Activated CD4-positive, alpha-beta T cell treated with anti-CD3 and anti-CD28 coated beads, Interleukin-2, Interleukin-4, amounts not matched to agents 100 ng/mL and 50 ng/mL, durations not matched to agents 16 hours and 8 hours (primary cell): ENCODE measurements at places on chromosomes 3 and 15.

DNA sequence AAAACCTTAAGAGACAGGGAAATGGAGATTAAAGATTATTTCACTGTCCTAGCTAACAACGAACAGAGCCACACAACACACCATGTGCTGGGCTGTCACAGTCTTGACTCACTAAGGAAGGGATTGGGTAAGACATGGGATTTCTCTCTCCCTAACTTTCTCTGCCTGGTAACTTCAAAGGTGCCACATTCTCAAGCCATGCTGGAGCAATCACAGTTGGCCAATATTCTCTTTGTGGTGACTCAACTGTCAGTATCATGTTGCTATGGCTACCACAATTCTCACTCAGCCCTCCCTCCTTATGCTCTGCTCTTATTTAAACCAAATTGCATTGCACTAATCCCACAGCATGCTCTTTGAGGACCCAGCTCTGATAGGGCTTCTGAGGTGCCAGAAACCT, 74.0 kb downstream of the OXNAD1 start:
- DNase-seq, result peak; percentile 48

DNA sequence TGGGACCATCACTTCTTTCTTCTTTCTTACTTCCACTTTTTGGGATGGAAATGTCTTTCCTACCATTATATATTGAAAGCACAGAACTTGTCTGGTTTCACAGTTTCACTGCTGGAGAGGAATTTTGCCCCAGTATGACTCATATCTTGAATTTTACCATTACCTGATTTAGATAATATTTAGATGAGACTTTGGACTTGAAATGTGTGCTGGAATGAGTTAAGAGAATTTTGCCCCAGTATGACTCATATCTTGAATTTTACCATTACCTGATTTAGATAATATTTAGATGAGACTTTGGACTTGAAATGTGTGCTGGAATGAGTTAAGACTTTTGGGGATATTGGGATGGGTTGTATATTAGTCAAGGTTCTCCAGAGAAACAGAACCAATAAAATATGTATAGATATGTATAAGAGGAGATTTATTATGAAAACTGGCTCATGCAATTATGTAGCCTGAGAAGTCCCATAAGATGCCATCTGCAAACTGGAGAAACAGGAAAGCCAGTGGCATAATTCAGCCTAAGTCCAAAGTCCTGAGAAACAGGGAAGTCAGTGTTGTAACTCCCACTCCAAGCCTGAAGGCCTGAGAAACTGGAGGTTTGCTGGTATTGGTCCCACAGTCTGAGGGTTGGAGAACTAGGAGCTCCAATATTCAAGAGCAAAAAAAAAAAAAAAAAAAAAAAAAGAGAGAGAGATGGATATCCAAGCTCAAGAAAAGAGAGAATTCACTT, 1029.2 kb downstream of the EPHA3 start:
- DNase-seq, result no peak

DNA sequence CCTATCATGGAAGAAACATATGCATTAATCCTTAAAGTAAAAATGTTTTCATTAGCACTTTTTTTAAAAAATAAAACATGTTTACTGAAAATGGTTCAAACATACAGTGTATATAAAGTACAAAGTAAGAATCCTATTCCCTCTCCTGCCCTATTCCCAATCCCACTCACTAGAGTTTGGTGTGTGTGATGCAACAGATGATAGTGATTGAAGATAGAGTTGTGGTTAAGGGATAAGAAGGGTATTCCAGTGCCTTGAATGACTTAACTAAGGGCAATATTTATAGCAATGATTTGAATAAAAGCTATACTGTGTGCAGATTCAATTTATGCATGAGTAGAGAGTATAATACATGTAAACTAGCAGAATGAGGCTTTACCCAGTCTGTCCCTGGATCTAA, 18.1 kb downstream of the ZNF280D start:
- DNase-seq, result no peak

GRCh38 chr3:107651782-107652181, 129.0 kb downstream of the BBX start:
- peak; percentile 17 for DNase-seq

DNA sequence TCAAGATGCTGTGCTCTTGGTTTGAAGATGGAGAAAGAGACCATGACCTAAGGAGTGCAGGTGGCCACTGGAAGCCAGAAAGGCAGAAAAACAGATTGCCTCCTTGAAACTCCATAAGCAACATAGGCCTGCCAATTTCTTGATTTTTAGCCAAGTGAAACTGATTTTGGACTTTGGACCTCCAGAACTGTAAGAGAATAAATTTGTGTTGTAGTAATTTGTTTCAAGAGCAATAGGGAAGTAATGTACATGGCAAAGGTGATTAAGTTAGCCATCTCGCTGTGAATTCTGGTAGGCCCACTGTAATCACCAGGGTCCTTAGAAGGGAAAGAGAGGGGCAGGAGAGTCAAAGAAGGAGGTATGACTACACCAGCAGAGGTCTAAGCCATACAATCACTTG, 238.8 kb downstream of the CNTN3 start:
- no peak for DNase-seq

DNA sequence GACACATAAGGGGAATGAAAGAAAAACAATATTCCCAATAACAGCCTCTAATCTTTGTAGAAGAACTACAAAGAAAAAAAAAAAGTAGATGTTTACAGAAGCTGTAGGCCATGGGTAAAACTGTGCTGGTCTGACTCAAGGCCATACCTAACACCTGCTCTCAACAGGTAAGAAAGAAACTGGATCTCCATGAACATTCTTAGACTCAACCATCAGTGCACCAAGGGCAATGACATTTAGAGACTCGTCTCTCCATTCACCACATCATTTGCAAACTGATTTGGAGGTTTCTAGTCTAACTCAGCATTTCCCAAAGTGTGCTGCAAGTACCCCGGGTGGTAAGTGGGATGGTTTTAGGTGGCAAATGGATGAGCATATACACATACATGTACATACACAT, 164.2 kb downstream of the FOXP1 start:
- peak; percentile 32 for DNase-seq

DNA sequence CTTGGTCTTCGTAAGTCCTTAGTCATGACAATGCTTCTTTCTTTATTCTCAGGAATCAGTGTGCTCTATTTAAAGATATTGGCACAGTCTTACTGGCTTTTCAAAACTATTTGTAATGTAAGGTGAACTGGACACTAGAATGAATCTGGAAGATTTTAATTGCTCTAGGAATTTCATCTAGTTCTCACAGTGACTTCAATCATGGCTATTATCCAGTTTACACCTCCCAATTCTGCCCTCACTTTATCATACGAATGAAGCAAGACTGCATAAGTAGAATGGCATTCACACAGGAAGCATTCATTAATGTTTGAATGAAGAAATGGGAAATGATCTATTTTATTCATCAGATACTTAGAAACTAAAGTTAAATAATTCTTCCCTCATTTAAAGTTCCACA, 26.7 kb upstream of the DRD3 start:
- DNase-seq, result no peak
